ENCODE measurements at places on chromosomes 7 and 10.

DNA sequence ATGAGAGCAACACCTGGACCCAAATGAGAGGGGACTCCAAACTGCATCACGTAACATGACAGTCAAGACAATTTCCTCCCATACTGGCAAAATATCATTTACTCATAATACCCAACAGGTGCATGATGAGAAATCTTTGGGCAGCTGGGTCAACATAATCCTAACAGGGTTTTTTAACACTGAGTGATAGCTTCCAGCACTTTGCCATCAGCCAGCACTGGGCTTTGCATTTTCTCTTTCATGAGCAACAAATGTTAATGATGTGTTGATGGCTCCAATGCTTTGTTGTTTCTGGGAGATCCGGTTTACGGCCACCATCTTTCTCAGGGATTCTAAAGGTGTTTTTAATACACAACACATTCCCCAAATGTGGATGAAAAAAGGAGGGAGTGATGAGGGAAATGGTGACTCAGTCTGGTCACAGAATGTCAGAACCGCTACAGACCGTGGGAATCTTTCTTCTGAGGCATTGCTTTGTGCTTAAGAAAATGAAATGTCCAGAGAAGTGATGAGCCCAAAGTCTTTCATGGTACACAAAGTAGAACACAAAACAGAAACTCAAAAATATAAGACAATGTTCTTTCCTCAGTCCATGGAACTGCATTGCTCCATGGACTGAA is 705.7 kb upstream of the IGFBP3 start:
- DNase-seq = no peak

GRCh38 chr7:96831446-96831845 is 121.8 kb upstream of the SEM1 start:
- DNase-seq = no peak

- no peak for DNase-seq
Observed at GRCh38 chr10:115624448-115624847, 531.3 kb downstream of the ATRNL1 start.

- no peak for DNase-seq
Observed at GRCh38 chr7:38017320-38017719, 96.9 kb downstream of the EPDR1 start.

GRCh38 chr7:934469-935163 is 19.9 kb downstream of the ADAP1 start:
- DNase-seq = no peak

- no peak for DNase-seq
Observed at GRCh38 chr7:1662101-1662500, 8.0 kb upstream of the ELFN1 start.

DNA sequence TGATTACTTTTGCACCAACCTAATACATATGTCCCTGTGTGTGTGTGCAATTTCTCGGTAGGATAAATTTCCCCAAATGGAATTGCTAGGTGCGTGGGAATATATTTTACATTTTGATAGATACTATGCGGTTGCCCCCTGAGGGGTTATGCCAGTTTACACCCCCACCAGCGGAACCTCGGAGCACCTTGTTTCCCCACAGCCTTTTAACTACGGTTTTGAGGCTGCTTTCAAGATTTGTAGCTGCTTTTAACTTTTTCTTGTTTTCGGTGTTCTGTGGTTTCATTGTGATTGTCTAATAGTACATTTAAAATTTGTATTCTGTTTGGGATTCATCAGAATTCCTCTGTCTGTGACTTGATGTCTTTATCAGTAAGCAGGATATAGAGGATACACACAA is 22.0 kb downstream of the PROSER2 start:
- DNase-seq = no peak

GRCh38 chr7:44307301-44307900 is 18.0 kb downstream of the CAMK2B start:
- DNase-seq = no peak

GRCh38 chr7:33061282-33061937 is 1.2 kb downstream of the NT5C3A start:
- DNase-seq = no peak

GRCh38 chr7:26680587-26680986 is 183.8 kb downstream of the SKAP2 start:
- no peak for DNase-seq

- DNase-seq = no peak
Observed at GRCh38 chr10:28988980-28989379, 299.9 kb upstream of the LYZL1 start.

GRCh38 chr10:78578929-78579328 is 489.8 kb upstream of the ZMIZ1 start:
- peak; percentile 66 for DNase-seq

GRCh38 chr7:85104432-85105205 is 82.2 kb downstream of the SEMA3D start:
- DNase-seq = no peak

DNA sequence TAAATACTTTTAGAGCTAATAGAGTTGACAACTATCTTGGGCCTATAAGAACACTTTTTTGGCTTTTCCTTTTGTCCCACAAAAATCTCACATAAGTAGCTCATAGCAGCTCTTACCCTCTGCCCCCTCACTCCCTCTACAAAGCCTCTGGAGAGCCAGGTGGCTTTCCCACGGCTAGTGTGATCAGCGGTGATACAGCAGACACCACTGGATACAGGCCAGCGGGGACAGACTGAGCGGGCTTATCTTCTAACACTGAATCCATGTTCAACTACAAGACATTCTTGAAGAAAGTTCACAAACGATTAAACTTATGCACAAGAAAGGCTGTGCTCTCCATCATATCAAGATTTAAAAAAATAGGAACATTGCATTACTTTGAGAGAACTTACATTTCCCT is 377.2 kb downstream of the PARD3 start:
- DNase-seq = no peak

- no peak for DNase-seq
Observed at GRCh38 chr7:40059057-40059456, 75.4 kb downstream of the MPLKIP start.

DNA sequence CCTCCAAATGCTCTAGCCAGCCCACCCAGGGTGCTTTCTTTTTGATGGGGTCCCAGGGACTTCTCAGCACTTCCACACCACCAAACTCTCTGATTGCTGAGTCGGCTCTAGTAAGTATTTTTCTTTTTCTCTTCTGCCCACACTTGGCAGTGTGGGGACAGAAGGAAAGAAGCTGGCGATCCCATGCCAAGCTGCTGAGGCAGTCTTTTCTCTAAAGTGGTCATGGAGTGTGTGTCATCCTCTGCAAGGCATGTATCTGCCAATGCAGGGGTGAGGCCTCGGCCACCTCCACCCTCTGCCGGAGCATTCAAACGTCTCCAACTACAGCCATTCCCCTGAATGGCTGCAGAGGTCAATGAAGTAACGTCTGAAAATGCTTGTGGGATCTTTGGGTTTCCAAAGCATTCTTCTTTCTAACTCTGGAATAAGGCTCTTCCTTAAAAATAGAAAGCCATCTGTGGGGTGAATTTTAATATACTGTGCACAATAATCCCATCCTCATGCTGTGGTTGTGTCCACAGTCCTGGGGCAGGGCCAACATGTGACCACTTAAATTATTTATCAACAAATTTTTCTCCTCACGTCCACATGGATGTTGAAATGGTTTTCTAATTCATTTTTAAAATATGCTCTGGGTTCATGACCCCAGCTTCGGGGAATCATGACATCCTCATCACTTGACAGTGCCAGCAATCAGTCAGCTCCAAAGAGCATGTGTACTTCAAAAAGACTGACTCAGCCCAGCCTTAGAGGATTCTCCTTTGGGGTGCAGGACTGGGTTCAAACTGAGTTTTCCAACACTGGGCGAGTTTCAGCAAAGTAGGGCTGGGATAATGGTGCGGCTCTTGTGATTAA is 171.3 kb upstream of the ITGB1 start:
- no peak for DNase-seq

GRCh38 chr7:28903730-28904577 is 54.2 kb downstream of the TRIL start:
- no peak for DNase-seq

GRCh38 chr10:16583382-16583781 is 61.7 kb upstream of the C1QL3 start:
- no peak for DNase-seq

DNA sequence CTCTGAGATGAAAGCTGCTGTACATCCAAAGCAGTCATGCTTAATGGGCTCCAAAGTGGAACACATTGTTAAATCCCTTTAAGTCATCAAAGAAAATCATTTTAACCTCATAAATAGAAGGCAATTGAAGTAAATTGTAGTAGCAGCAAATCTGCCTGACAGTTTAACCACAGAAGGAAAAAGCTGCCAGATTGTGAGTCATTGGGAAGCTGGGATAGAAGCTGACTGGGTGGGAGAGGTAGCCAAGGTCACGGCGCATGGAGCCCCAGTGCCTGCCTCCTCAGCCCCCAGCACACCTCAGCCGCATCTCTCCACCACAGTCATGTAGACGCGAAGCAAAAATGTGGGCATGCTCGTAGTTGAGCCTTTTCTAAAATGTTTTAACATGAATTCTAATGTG is 44.0 kb downstream of the TARP start:
- no peak for DNase-seq

- no peak for DNase-seq
Observed at GRCh38 chr10:100738055-100738827, 7.1 kb upstream of the PAX2 start.

DNA sequence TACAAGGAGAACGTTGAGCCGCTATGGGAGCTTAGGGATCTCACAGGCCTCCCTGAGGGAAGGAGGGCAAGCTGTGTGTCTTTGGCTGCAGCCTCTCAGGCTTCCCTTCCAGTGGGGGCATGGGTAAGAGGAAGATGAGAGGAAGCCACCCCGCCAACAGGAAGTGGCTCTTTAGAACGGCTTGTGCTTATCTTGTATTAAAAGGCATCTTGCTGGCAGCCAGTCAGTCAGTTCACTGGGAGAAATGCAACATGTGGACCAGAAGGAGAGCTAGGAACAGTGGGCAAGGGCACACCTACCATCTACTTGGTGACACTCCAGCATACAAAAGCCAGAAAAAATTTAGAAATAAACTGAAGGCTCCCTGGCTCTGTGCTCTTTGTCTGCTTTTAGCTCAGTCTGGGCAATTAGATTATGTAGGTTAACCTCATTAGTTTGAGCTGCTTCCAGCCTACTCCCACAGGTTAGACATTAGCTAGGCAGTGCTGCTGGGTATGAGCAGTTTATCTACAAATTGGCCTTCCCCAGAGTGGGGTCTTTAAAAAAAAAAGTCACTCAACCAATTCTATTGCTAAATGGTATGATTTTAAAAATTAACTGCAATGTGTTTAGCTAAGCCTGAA is 595.9 kb downstream of the KCNMA1 start:
- DNase-seq = no peak

DNA sequence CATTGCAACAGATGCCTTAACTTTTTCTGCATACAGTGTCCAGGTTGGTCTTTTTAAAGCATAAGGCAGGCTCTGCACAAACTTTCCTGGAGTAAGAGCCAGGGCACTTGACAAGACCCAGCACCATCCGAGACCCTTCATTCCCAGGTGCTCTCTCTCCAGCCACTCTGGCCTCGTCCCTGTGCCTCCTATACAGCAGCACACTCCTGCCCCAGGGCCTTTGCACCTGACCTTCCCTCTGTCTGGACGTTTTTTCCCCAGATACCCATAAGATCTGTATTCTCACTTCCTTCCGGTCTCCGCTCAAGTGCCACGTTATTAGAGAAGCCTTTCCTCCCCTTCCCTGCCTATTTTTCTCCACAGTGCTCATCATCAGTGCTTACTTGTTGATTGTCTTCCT is 25.6 kb downstream of the PYROXD2 start:
- no peak for DNase-seq

DNA sequence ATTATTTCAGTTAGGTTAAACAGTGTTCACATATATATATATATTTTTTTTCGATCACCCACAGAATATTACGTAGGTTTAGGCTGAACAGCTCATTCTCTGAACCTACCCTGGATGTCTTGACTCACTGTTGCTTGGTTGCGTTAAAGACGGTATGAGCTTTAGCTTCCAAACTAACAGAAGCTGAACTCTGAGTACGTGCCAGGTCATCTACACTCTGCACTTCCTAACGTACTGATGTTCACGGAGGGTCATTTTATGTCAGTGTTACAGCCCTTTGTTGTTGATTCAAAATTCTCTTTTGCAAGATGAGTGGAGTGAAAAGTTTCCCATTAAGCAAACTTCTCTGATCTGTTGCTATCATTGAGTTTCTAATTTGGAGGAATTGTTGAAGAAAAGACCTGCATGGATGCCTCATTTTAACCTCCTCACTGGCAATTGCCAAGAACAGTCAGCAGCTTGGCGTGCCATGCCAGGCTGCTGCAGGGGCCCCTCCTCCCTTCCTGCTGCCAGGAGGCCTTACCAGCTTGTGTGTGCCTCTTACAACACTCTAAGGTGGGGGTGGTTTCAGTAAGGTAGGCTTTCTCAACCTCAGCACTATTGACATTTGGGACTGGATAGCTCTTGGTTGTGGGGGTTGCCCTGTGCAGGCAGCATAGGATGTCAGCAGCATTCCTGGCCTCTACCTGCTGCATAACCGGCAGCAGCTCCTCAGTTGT is 44.3 kb downstream of the INSYN2A start:
- DNase-seq = no peak

DNA sequence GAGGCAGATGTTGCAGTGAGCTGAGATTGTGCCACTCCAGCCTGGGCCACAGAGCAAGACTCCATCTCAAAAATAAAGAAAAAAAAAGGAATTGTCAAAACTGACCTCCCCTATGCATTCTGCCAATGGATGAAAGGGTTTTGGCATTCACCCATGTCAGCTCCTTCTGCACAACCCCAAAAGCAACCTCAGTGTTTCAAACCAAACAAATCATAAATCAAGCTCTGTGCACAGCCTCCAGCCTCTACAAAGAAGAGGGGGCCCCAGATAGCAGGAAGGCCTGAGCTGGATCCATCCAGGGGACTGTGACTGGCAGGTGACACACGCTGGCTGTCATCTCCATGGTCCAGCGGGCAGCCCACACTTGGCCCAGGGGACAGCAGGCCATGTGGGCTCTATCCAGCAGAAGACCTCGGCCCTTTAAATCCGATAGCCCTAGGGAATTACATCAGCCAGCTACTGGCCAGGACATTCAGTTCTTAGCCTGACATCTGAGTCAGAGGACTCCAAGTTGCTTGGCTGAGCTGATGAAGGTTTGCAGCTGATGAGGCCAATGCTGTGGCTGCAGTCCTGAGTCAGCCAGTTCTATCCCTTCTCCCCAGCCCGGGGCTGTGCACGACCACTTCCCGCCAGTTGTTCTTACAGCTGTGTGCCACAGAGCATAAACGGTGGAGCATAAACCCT is 52.0 kb upstream of the FIGNL1 start:
- no peak for DNase-seq

- no peak for DNase-seq
Observed at GRCh38 chr10:114279289-114279688, 40.2 kb downstream of the VWA2 start.

- no peak for DNase-seq
Observed at GRCh38 chr7:77197141-77197540, 2.5 kb downstream of the FGL2 start.

DNA sequence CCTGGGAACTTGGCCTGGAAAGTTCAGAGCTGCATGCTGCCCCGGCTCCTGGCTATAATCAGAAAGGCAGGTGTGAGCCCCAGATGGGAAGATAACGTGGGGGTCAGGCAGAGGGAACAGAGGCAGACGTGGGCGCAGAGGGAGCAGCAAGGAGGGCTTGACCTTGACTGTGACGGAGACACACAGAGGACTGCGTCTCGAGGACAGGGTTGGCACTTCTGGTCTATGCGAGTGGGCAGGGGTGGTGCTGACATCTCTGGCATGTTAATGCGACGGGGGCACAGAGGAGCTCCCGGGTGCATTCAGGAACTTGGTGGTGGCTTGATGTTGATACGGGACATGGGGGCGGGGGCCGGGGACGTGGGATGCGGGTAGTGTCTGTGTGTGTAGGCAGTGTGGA is 232.1 kb upstream of the GRB10 start:
- DNase-seq = no peak

Measured in stimulated activated CD4-positive, alpha-beta T cell treated with anti-CD3 and anti-CD28 coated beads, Interleukin-12 subunit alpha, Interleukin-12 subunit beta, amount 100 ng/mL, for 48 hours (primary cell).